ENCODE measurements at places on chromosomes 12 and 14.

GRCh38 chr14:92944976-92945375, 22.0 kb downstream of the CHGA start:
- no peak for DNase-seq

GRCh38 chr14:69504775-69505174, 20.2 kb downstream of the PLEKHD1 start:
- no peak for DNase-seq

DNA sequence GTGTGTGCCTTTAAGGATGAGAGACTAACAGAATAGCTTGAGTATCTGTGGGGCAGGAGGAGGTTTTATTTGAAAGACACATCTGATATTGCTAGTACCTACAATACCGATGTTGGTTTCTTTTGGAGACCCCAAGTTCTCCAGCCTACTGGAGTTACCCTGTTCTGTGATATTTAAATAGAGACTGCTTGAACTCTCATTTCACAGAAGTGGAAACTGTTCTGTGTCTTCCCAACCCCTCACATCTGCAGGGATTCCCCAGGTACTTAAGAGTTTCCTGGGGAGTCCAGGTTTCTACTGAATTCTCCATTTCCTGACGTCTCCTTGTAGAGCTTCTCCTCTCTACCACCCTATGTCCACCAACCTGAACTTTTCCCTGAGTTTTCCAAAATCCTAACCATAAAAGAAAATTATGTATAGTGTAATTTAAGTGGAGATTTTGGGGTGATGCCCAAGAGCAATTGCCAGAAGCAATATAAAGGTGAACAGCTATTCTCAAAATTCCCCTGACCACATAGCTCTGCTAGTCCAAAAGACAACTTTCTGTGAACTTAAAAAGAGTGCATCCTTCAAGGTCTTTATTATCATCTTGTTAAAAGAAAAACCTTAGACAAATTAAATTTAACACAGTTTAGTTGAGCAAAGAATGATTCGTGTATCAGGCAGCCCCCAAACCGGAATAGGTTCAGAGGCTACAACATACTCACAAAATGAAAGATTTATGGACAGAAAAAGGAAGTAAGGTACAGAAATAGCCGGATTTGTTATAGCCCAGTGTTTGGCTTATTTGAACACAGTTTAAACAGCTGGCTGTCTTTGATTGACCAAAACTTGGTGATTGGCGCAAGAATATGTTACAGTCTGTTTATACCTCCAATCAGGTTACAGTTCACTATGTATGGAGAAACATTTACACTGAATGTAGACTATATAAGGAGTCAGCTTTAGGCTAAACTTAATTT, 373.4 kb downstream of the NUAK1 start:
- no peak for DNase-seq

GRCh38 chr12:89439941-89440340, 84.7 kb downstream of the GALNT4 start:
- no peak for DNase-seq

DNA sequence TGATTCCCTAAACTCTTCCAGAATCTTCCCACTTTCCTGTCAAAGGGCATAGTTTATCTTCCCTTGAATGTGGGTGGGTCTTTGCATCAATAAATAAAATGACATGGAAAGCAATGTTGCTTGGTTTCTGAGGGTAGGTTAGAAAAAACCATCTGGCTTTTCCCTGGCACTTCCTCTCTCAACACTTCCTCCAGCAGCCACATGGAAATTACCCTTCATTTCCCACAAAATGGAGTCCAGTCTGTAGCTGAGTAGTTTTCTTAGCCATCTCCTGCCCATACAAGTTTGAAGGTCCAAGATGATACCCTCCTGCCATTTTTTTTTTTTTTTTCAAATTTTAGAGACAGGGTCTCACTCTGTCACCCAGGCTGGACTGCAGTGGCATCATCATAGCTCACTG, 11.1 kb upstream of the NDUFA12 start:
- no peak for DNase-seq

DNA sequence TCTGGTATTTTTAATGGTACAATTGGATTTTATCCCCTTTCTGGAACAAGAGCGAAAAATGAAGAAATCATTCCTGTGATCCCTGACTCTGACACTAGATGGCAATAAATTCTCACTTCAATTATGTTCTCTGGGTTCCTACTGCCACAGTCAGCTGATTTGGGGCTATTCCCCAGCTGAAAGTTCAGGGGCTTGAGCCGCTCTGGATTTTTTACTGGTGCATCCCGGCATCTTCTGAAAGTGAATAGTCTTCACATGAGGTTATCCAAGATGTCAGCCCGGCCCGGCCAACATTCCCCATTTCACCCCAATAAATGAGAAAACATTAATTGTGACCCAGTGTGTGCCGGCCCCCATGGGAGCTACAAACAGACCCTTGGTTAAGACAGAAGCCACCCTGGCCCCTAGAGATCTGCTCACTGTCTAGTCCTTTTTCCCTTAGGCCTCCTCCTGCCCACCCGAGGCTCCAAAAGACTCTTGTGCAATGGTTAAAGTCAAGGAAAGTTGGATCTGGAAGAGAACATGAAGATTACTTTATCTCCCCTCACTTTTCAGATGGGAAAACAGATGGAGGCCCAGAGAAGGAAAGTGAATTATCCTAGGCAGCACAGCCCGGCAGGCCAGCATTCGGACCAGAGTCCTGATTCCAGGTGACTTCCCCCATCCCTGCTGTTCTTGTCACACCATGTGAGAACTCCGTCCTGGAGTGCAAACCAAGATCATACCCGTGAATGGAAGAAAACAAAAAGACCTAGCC, 20.8 kb downstream of the CKAP4 start:
- DNase-seq, result no peak

DNA sequence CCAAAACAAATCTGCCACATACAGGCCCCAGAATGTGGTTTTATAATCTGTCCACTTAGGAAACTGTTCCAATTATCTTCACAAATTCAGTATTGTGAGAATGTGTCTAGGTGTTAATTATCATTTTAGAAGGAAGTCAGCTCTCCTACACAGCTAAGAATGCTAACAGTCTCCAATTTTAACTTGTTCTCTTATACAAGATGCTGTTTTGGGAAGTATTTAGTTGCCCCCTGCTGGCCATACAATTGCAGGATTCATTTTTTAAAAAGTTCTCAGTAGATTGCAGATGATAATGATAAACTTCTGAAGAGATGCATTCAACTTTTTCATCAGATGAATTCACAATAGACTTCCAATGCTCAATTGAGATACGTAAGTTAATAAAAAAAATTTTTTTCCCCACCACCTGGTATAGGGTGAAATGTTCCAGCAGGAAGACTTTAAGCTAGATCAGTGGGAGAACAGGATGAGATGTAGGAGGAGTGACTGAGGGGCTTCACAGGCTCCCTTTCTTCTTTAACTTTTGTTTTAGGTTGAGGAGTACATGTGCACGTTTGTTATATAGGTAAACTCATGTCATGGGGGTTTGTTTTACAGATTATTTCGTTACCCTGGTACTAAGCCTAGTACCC, 27.3 kb upstream of the OSBPL8 start:
- no peak for DNase-seq

DNA sequence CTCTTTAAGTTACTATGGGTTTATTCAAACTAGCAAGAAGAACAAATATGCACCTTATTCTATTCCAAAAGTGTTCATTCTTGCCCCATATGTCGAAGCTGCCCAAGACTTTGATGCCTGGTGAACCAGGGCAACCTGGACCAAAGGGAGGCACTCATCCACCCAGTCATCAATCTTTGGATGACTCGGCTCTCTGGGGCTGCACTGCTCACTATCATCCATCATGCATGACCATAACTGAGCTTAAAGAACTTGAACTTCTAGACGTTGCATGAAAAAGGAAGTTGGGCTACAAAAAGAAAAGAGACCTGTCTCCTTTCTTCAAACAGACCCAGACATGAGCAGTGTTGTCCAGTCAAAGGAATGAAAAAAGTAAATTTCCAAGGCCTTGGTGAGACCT, 1.2 kb downstream of the KRT4 start:
- no peak for DNase-seq

GRCh38 chr12:69511469-69512267, 41.5 kb downstream of the FRS2 start:
- no peak for DNase-seq

DNA sequence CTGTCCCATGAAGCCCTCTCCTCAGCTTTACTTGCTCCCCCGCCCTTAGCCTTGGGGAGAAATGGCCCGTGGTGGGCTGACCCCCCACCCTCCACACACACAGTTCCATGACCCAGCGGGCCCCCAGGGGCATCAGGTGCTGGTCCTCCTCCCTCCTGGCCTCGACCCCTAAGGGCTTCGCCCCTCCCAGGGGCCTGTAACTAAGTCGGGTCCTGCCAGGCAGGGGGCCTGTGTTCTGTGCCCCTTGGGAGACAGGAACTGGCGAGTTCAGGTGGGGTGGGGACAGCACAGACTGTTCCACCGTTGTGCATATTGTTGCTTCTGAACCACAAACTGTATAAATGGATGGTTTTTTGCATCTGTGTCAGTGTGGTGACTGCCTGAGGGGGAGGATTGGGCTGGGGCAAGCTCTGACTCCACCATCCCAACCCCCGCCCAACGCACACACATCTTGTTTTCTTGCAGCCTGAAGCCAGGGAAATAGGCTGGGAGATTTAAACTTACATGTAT, 8.8 kb downstream of the TAMALIN start:
- no peak for DNase-seq

- DNase-seq, result no peak
These were observed 23.2 kb upstream of the LYZ start for GRCh38 chr12:69324797-69325466.

DNA sequence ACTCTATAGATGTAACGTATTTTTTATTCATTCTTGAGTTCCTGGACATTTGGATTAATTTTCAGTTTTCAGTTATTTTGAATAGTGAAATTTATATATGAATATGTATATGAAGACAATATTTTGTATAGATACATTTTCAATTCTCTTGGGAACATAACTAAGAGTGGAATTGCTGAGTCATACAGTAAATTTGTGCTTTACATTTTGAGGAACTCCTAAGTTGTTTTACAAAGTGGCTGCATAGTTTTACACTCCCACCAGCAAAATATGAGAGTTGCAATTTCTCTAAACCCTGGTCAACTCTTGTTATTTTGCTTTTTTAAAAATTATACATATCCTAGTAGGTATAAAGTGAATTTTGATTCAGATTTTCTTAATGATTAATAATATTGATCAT, 1838.6 kb upstream of the SEL1L start:
- no peak for DNase-seq

GRCh38 chr12:71799106-71799505, 40.5 kb upstream of the TBC1D15 start:
- DNase-seq, result no peak

DNA sequence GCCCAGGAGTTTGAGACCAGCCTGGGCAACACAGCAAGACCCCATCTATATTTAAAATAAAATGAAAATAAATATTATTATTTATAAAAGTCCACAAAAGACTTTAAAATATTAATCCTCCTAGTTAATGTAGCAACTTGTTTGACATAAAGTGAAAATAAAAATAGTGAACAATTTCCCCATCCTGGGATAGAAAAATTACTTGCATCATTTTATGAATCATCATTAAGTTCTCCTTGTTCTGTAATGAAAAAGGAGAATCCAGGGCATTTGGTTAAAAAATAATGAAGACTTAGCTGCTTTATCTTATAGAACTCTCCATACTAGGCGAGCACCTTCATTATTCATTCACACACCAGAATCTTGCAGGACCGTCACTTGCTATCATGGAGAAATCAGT, 66.1 kb downstream of the ELK3 start:
- DNase-seq, result no peak

GRCh38 chr12:131075611-131076010, 121.9 kb downstream of the ADGRD1 start:
- DNase-seq, result no peak

- no peak for DNase-seq
These were observed 48.7 kb downstream of the MIPOL1 start for GRCh38 chr14:37246427-37246829.

- DNase-seq, result no peak
These were observed 110.4 kb downstream of the SMOC1 start for GRCh38 chr14:69989622-69990021.

DNA sequence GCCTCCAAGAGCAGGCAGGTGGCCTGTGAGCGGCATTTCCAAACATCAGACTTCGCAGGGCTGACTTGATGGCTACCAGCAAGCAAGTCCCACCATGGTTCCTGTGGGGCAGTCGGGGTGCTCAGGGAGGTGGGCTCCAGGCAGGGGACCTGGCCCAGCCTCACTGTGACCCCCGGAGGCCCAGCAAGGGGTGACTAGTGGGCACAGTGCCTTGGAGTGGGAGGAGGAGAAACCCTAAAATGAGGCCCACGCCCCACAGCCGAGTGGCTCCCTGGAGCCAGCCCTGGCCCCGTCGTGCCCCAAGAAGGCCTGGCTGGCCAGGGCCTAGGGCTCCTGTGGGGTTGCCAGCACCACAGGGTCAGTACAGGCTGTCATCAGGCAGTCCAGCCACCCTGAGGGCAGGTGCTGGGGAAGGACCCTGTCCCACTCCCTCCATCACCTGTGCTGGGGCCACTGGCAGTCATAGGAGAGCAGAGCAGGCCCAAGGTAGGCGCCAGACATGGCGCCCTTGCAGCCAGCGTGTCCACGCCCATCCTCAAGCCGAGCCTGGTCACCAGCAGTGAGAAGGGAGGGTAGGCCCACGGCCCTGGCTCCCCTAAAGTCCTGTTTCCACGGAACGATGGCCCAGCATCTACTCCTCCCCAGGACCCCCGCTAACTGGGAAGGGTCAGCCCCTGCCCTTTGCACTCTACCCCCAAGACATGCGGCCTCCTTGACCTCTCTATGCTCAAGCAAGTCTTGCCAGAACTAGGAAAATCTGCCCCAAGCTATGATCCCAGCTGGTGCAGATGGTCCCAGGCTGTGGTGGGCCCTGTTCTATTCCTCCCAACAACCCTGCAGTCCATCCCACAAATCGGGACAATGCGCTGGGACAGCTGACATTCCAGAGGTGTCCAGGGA, 144.2 kb upstream of the C14orf180 start:
- no peak for DNase-seq

- DNase-seq, result no peak
These were observed 73.6 kb upstream of the ELK3 start for GRCh38 chr12:96120359-96121100.

GRCh38 chr12:28108599-28108998, 81.7 kb upstream of the CCDC91 start:
- DNase-seq, result no peak

DNA sequence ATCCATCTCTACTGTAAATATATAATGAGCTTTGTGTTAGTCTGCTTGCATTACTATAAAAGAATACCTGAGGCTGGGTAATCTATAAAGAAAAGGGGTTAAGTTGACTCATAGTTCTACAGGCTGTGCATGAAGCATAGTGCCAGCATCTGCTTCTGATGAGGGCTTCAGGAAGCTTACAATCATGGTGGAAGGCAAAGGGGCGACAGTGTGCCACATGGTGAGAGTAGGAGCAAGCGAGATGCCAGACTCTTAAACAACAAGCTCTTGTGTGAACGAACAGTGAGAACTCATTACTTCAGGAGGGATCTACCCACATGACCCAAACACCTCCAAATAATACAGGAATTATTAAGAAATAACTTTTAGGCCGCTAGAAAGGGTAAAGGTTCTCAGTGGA, 28.1 kb downstream of the APOBEC1 start:
- DNase-seq, result no peak

GRCh38 chr14:68279777-68280233, 460.2 kb downstream of the RAD51B start:
- no peak for DNase-seq
